ENCODE measurements at places on chromosomes 1 and 21.

- no peak for DNase-seq
Observed at GRCh38 chr1:85581802-85582686, 1.5 kb downstream of the CCN1 start.

GRCh38 chr1:242100921-242101320 is 102.0 kb upstream of the MAP1LC3C start:
- DNase-seq: no peak

DNA sequence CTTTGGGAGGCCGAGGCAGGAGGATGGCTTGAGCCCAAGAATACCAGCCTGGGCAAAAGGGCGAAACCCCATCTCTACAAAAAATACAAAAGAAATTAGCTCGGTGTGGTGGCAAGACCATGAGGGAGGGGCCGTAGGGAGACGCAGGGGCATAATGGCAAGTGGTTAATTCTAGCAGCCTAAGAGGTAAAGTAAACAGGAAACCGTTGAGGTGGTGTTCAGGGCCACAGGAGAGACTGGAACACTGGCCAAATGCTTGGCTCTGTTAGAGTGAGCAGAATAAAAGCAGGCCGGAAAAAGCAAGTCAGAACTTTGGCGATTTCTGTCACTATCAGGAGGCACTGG is 89.2 kb downstream of the RIPK4 start:
- no peak for DNase-seq

DNA sequence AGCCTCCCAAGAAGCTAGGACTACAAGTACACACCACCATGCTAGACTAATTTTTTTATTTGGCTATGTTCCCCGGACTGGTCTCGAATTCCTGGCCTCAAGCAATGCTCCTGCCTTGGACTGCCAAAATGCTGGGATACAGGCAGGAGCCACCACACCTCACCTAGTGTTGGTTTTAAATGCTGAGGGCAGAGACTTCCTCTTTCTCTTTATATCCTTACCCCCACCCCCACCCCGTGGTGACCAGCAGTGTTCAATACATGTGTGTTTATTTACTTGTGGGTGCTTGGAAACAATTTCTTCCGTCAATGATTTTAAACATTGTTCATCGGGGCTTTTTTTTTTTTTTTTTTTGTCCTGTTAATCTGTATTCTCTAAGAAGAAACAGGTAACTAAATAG is 158.9 kb downstream of the ZBTB18 start:
- DNase-seq: no peak

- peak; percentile 14 for DNase-seq
Observed at GRCh38 chr1:158124999-158125398, 55.7 kb upstream of the CD1D start.

GRCh38 chr1:53304527-53304926 is 23.3 kb downstream of the LRP8 start:
- DNase-seq: no peak

- DNase-seq: no peak
Observed at GRCh38 chr1:214546886-214547641, 4.3 kb downstream of the PTPN14 start.

- no peak for DNase-seq
Observed at GRCh38 chr1:47536646-47537118, 98.8 kb downstream of the FOXD2 start.

DNA sequence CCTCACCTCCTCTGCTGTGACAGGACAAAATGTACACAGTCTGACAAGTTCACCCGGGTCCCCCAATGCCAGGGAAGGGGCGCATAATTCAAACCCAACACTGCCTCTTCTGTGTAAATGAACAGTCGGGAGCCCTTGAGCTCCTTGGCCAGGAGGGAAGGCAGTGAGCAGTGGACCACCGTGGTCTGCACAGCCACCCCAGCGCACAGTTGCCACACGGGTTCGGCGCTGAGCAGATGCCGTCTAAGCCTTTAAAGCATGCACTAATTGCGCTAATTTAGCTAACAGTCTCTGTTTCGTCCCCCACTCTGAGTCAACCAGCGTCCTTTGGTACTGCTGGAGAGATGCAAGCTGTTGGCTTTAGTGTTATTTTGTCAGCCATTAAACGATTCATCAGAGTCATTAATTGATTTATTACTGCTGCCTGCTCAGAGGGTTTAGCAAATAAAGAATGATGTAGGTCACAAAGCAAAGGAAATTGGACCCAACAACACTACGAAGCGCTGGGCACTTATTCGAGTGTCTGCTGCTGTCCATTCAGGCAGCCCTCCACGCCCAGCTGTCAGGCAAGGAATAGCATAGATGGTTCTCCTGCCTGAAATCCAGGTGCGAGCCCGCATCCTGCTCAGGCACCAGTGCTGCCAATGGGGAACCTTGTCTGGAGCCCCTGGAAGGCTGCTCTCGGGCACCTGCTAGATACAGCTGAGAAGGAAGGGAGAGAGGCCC is 91.5 kb downstream of the MRPL37 start:
- DNase-seq: no peak

- no peak for DNase-seq
Observed at GRCh38 chr1:202632241-202632640, 78.0 kb downstream of the SYT2 start.

GRCh38 chr1:23588749-23589548 is 29.6 kb upstream of the ID3 start:
- no peak for DNase-seq

GRCh38 chr1:116099919-116100318 is 11.3 kb upstream of the MAB21L3 start:
- no peak for DNase-seq

GRCh38 chr1:183032122-183032921 is 9.1 kb downstream of the LAMC1 start:
- DNase-seq: no peak

DNA sequence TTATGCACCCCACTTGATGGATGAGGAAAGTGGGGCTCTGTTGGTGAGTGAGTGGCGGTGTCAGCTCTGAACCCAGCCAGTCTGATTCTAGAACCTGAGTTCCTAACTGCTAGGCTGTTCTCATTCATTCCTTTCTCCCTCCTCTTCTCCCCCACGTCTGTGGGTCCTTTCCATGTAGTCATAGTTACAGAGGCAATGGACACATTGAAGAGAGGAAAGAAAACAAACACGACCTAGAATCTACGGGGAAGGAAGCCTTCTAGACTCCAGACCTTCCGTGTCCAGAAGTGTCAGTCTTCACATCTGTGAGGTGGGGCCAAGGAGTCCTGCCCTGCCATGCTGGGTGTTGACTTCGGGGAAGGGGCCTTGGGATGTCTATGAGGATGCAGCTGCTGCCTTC is 115.8 kb upstream of the WNT4 start:
- DNase-seq: no peak

DNA sequence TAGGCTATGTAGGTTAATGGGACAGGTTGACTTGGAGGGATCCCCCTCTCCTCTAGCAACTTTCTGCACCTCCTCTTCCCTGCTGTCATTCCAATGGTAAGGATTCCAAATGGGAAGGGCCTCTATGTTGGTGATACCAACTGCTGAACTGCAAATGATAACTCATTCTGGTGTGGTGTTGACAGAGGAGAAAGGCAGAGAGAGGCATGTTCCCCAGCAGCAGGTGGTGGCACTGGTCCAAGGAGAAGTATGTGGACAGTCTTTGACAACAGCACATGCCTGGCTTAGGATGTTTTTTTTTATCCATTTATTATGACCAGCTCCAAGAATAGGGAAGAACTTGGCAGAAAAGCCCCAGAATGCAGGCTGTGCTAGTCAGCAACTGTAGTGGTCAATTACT is 19.6 kb upstream of the SPAG17 start:
- no peak for DNase-seq

DNA sequence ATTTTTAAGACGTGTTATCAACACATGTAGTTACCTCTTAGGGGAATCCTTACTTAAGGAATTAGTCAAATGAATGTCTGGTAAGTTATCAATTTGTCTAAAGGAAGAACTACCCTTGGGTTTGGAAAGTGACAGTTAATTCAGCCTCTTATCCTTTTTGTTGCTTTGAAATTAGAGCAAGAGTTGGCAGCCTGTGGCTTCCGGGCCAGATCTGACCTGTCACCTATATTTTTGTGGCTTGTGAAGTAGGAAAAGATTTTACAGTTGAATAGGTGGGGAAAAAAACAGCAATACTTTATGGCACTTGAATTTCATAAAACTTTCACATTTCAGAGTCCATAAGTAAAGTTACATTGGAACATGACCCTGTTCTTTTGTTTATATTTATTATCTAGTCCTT is 5.5 kb downstream of the MRPS6 start:
- no peak for DNase-seq

DNA sequence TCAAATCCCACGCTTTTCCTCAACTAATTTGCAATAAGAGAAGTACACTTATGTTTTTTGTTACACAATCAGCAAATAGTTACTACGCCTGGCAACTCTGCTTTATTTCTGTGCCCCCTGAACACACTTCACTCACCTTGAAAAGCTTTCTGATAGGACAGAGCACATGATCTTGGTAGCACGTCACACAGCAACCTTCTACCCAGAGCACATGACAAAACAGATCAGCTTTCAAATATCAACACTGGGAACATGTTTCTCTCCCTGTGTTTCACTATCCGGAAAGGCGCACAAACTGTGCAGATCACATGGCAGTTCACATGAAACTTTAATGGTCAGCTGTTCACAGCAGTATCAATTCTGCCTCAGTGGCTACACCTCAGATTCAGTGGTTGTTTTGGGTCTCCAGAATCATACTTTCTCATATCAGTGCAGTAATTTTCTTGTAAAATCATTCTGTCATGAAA is 2.2 kb downstream of the SLC19A2 start:
- no peak for DNase-seq

DNA sequence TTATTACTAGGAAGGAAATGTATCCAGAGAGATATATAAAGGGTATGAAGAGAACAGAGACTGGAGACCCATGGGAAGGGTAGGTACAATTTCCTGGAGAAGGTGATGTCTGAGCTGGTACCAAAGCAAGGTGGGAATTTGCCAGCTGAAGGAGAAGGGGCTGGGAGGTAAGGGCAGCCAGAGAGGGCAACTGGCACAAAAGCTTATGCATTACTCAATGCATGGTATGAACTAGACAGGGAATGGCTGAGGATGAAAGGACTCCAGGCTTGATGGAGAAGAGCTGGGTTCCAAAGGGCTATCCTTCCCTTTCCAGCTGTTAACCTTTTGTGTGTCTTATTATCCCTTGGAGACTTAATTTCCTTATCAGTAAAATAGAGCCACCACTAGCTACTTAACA is 113.6 kb upstream of the GADD45A start:
- DNase-seq: no peak

- peak; percentile 38 for DNase-seq
Observed at GRCh38 chr21:45228171-45228641, 59.5 kb downstream of the POFUT2 start.

GRCh38 chr1:84166797-84167196 is 22.7 kb downstream of the PRKACB start:
- DNase-seq: no peak

GRCh38 chr21:42859891-42860230 is 19.5 kb downstream of the WDR4 start:
- no peak for DNase-seq

- no peak for DNase-seq
Observed at GRCh38 chr21:17711896-17712295, 99.2 kb upstream of the BTG3 start.

GRCh38 chr1:231523816-231524215 is 4.7 kb upstream of the TSNAX start:
- no peak for DNase-seq

DNA sequence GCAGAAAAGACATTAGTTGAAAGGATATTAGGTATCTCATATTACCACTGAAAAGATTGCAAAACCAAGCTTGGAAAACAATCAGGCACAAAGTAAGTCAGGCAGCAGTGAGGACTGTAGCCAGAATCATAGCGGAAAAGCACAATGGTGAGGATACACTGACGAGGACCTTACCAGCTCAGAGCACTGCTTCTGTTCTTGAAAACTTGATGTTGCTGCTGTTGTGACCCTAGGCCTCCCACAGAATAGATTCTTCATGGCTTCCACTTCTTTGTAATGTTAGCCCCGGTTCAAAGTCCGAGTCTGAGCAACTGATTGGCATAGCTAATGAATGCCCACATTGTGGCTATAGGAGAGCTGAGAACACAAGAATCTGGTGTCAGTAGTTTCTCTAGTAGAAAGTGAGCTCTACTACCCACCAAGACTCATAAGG is 45.2 kb upstream of the LRRC8C start:
- DNase-seq: no peak

- no peak for DNase-seq
Observed at GRCh38 chr1:170076199-170076598, 1.7 kb upstream of the KIFAP3 start.

GRCh38 chr1:211345719-211346118 is 19.1 kb downstream of the TRAF5 start:
- DNase-seq: no peak

- DNase-seq: no peak
Observed at GRCh38 chr1:108901106-108901505, 24.3 kb downstream of the GPSM2 start.

GRCh38 chr1:17924578-17924977 is 169.4 kb downstream of the ACTL8 start:
- DNase-seq: no peak

GRCh38 chr1:85623061-85623471 is 42.5 kb downstream of the CCN1 start:
- no peak for DNase-seq

- DNase-seq: no peak
Observed at GRCh38 chr1:6071219-6071618, 25.5 kb downstream of the KCNAB2 start.
